Hepatic stellate cell (primary cell): ENCODE measurements at places on chromosomes 2 and 18.

DNA sequence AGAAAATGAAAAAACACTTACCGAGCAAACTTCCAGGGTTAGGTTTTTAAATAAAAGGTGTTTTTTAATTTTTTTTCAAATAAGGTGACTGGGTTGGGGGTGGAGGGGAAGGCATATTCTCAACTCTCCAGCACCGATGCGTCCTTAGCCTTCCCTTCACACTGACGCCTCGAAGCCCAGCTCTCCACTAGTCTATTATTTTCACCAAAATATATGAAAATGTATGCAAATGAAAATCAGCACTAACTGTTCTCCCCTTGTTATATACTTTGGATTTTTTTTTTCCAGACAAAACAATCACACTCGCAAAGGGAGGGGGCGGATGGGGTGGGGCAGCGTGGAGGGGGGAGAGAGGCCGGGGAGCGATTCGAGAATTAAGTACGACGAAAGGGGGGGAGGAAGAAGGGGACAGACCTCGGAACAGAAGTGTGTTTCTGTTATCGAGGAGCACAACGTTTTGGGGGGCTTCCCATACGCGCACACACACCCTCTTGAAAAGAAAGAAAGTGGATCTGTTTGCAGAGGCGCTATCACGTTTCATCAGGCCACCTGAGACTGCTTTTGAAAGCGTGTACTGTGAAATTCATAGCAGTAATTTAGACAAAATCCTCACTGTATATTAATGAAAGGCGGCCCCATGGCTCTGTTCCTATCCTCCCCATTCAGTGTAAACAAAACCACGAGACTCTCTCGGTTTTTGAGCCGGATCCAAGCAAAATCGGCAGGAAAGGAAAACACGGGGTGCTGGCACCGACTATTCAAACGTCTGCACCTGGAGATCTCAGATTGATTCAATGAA, 2.4 kb upstream of the POU3F3 start:
- DNase-seq = no peak

DNA sequence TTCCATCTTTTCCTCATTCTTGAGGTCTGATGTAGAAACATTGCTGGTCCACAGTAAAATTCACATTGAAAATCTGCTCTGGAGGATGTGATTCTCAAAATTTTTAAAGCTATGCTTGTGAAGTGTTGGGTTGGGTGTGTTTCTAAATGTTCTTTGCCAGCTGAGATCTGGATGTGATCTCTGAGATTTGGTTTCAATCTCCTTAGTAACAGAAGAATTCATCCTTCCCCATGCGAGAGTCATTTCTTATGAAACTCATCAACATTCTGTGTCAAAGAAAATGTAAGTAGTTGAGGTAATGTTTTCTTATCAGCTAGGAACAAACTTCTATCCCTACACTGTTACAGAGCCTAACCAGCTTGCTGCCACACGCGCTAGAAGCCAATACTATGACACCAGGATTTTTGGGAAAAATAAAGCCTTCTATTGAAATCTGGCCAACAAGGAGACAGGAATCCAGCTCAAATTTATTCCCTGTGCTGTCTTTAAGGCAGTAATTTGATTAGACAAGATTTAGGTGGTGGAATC, 134.9 kb downstream of the PTH2R start:
- no peak for DNase-seq

DNA sequence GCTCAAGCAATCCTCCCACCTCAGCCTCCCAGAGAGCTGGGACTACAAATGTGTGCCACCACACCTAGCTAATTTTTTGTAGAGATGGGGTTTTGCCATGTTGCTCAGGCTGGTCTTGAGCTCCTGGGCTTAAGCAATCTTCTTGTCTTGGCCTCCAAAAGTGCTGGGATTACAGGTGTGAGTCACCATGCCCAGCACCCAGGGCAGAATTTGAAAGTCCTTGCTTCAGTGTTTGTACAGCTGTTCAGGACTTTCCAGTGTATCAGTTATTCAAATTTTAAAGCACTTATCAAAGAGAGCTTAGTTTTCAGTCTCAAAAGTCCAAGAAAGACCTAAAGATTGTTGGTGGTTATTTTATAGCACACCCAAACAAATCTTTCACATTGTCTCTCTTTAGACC, 43.6 kb upstream of the VPS54 start:
- DNase-seq = no peak

DNA sequence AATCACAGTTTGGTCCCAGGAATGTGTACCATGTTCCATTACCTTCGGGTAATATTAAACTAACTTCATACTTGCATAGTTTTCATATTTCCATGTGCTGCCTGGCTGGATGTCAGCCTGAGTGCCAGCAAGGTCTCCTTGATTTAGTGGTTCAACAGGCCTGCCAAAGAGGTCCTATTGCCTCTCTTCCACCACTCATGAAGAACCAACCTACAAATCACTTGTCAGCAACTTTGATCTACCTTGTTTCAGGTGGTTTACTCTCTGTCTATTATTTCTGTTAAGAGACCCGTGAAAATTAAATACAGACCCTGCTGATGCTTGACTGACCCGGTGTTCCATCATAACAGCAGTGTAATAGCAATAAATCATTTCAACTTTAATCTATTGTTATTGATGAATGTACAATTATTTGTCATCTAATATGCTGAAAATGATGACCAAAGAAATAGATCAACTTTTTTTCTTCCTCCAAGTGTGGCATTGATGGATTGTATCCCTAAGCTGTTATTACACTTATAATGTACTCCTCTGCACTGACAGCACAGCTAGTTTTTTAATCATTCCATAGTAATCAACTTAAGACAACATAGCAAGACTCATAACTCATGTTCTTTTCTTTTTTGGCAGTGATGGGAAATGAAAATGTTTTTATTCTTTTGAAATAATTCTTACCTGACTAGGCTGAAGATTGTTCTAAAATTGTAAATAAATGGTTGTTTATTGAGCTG, 1220.2 kb upstream of the ACVR2A start:
- DNase-seq = no peak

DNA sequence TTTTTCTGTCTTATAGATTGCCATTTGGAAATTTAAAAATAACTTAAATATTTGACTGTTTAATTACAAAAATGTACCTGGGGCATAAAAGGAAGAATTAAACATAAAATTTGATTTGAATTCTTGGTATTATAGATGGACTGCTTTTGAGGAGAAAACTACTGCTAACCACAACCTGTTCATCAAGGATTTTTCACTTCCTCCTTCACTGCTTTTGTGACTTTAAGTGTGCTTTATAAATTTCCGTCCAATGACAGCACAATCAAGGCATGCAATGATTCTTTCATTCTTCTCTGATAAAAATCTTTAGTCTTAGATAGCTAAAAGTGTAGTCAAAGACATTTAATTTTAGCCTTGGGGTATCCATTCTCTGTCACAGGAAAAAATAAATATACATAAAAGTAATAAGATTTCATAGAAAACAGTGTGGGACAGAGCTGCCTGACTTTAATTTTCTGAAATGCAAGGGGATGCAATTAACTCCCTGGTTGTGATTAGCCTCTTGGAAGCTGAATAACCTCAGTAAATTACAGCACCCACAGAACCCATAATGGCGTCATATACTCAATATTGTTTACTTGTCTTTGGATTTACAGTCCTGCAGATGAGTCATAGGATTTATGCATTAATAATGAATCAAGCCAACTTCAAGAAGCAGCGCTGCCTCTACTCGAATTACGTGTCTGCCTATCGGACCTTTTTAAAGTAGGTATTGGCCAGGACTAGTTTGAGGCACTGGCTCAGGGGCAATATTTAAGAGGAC, 587.9 kb downstream of the NRXN1 start:
- DNase-seq = no peak

GRCh38 chr2:189066037-189066436, 91.9 kb downstream of the COL3A1 start:
- no peak for DNase-seq

DNA sequence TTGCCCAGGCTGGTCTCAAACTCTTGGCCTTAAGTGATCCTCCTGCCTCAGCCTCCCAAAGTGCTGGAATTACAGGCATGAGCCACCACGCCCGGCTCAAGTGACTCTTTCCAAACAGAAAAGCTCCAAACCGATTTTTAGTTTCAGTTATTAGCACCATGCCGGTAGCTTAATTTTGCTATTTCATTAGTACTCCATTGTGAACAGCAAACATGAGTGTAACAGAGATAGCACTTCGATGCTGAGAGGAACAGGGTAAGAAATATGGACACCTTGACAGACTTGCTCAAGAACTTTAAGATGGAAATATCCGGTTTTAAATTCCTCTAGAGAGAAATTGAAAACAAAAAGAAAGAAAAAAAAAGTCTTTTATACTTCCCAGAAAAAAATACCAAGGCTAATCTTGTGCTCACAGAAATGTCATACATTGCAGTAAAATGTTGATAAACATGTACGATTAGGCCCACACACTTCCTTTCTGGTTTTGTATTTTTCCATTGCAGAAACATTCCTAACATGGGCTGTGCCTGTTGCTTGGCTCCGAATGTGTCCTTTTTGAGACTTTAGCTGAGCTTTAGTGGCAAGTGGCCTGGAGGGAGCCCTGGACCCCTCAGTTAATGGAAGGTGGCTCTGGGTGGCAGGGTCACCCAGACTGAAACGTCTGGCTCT, 18.3 kb downstream of the FHL2 start:
- DNase-seq = no peak

DNA sequence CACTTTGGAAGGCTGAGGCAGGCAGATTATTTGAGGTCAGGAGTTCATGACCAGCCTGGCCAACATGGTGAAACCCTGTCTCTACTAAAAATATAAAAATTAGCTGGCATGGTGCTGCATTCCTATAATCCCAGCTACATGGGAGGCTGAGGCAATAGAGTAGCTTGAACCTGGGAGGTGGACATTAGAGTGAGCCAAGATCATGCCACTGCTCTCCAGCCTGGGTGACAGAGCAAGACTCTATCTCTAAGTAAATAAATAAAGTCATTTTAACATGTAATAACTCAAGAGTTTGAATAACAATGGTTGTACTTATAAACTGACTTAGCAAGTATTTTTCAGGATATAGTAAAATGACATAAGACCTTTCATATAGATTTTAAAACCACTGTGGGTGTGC, 169.3 kb upstream of the FN1 start:
- no peak for DNase-seq

GRCh38 chr2:218014706-218015585, 12.2 kb upstream of the TNS1 start:
- DNase-seq = no peak

- DNase-seq = no peak
Observed at GRCh38 chr2:79487399-79487798, 25.5 kb upstream of the CTNNA2 start.

DNA sequence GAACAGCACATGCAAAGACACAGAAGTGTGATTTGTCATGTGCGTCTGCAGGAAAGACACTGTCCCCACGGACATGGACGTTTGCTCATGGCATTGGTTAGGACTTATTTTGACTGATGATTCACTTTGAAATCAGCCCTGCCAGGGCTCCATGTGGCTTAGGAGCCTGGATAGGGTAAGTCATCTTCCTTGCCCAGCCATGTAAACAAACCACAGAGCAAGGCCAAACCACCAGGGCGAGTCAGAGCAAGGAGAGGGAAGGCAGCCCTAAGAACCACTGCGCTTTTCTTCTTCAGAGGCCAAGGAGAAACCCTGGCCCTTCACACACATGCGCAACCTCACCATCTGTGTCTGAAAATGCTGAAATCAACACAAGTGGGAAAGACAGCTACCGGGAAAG, 88.8 kb downstream of the GFPT1 start:
- DNase-seq = peak; percentile 92

DNA sequence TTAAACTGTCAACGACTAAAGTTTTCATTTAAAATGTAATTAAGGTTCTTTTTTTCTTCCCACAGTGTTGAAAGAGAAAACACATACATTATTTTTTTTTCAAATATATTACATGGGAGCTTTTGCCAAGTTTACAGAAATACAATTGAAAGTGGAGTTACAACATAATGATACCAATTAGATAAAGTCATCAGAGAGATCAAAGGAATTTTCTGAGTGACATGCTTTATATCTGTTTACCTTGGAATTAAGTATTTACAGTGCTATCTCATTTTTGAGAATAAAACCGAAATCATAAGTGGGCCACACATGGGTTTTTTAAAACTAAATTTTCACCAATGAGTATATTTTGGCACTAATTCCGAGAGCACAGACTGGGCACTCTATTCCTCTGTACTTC, 165.2 kb downstream of the RAPGEF4 start:
- no peak for DNase-seq

GRCh38 chr2:99240431-99240830, 15.0 kb downstream of the LYG2 start:
- DNase-seq = no peak

DNA sequence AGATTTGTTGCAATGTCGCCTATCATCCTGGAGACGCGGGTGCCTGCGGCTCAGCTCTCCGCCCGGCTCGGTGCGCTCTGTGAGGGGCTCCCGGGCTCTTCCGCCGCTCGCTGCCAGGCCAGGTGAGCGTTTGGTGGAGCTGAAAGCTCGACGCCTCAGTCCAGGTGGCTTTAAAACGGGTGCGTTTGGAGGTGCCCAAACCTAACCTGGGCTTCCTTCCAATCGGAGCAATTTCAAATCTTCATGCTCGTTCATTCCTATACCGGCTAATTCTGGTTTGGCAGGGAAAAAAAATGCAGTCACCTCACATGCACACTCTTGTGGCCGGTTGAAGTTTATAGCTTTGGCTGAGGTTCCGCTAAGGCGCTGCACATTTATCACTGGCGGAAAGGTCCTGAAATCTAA, at the start of gene SLC16A14:
SLC16A14 (minus strand) TSS at position 274 of the 405 bp plus-strand sequence. CDS start 9,572 bp downstream, outside the sequence.
- peak; percentile 41 for DNase-seq

- DNase-seq = no peak
Observed at GRCh38 chr2:200300638-200301314, 5.7 kb upstream of the SPATS2L start.

DNA sequence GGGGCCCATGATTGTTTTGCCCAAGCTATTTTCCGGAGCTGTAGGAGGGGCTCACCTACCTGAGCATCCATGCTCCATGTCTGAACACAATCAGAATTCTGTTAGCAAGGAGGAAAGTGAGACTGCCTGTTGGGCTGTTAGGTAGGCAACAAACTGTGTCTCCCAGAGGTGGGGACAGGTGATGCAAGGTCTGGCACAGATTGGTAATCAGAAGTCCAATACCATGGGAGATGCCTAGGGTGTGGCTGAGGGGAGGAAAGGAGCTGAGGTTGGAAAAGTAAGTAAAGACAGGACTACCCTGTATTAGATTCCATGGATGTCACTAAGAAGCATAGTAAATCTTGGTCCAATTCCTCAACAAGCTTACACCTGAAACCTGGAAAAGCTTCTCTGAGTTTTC, 3.0 kb downstream of the LYPD6B start:
- DNase-seq = no peak
